ENCODE measurements at places on chromosomes 2 and 18.
A peak's percentile ranks its signal among the peaks of the same experiment; 100 is the strongest.

- no peak for DNase-seq
Measured at GRCh38 chr2:40034801-40035200, 255.7 kb upstream of the THUMPD2 start.

DNA sequence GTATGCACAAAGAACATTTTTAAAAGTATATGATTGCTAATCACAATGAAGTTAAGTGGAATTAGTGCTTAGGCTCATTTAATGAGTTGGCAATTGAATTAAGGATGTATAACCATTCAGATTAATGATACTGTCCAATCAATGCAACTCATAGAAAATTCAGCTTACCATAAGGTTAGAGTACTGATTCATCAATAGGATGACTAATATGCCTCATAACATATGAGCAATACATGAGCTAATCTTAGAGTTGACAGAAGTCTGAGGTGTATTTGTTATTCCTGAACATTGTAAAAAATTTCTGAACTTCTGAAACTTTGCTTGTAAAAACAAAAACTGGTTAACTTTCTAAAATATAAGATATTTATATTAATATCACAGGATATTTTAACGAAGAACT is 118.3 kb upstream of the NETO1 start:
- DNase-seq: no peak

GRCh38 chr2:23541503-23542229 is 156.7 kb downstream of the KLHL29 start:
- DNase-seq: peak; percentile 28

DNA sequence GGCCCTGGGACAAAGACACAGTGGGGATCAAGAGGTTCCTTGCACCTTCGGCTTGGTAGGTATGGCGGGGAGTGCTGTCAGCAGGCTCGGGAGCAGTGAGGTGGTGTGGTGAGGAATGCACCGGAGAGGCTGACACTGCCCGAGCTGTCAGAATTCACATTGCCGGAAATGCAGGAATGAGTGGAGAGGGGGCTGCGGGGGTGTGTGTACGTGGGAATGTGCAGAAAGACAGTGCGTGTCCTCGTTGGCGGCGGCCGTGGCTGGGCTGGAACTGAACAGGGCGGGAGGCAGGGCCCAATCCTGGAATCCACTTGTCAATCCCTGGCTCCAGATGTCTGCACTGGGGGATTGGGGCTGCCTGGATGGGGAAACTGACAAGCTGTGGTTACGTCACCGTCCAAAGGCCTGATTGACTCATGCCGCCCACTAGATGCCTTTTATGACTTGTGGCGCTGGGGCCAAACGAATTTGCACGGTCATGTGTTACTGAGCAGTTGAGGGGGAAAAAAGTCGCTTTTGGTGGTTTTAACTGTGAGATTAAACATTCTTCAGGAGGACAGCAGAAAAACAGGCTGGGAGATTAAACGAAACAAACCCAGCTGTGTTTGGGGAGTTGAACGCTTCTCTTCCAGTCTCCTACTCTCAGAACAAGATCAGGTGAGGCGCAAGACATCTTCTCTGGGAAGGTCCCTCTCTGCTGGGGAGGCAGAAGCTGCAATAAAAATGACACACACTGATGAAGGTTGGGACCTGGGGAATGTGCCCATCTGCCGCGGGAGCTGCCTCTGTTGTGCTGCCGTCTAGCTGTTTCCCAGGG is 189.4 kb upstream of the GLI2 start:
- DNase-seq: peak; percentile 96

GRCh38 chr2:188089901-188090300 is 201.8 kb upstream of the GULP1 start:
- DNase-seq: no peak

DNA sequence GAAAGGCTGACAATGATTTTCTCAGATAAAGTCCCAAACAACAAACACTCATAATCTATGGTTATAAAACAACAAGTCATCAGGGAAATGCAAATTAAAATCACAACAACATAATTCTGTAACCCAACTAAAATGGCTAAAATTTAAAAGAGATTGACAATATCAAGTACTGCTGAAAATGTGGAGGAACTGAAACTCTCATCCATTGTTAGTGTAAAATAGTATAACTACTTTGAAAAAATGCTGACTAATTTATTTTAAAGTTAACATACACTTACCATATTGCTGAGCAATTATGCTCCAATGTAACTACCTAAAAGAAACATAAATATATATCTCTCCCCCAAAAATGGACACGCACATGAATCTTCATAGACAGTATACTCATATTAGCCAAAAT is 245.9 kb upstream of the SPOPL start:
- DNase-seq: no peak

DNA sequence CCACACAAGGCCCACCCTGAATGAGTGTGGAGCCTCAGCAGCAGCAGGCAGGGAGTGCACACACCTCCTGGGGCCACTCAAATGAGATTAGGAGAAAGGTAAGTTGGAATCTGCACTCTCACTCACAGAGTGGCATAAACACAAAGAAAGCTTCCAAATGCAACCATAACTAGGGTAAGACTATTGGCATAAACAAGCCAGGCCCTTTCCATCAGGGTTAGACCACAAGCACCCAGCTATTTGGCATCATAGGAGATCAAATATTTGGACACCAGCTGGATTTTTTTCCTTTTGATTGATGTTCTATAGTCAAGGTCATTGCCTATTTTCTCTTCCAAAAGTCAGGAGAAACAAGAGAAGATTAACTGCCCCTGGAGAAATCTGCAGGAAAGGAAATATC is 471.5 kb downstream of the TXNL1 start:
- no peak for DNase-seq

- no peak for DNase-seq
Measured at GRCh38 chr18:57347784-57348183, 4.6 kb upstream of the ST8SIA3 start.

DNA sequence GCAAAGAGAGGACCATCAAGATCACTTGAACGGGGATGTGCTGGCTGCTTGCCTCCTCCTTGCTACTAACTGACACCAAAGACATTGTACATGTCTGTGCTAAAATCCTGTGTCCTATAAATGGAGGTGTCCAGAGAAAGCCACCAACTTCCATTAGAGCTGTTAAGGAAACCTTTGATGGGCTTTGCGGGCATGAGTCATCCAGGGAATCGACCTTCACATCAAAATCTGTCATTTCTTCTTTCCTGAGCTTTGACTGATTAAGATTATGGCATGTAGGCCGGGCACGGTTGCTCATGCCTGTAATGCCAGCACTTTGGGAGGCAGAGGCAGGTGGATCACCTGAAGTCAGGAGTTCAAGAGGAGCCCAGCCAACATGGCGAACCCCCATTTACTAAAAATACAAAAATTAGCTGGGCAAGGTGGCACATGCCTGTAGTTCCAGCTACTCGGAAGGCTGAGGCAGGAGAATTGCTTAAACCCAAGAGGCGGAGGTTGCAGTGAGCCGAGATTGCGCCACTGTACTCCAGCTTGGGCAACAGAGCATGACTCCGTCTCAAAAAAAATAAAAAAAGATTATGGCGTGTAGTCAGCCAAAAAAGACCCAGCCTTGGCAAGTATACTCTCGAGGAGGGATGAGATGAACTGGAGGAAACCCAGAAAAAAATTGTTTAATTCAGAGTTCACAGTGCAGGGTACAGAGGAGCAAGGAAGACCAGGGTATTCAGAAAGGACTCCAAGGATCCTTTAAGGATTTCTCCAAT is 115.8 kb downstream of the CABLES1 start:
- no peak for DNase-seq

DNA sequence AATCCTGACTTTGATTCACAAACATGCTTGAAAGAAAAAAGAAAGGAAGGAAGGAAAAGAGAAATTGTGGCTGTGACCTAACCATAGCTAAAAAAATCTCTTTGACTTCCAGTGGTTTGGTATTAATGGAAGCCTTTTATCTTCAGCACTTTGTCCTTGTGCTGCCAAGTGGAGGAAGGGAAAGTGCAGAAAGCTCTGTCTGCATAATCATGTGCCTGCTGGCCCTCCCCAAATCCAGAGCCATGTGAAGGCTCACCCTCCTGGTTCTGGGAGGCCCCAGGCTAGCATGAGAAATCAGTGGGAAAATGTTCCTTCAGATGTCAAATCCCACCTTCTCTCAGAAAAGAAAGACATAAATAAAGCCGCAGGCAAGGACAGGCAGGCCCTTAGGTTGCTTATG is 48.3 kb upstream of the BMPR2 start:
- DNase-seq: no peak

GRCh38 chr2:31161637-31162036 is 23.4 kb upstream of the GALNT14 start:
- DNase-seq: no peak

GRCh38 chr2:186205254-186205911 is 280.7 kb upstream of the ZC3H15 start:
- no peak for DNase-seq

- DNase-seq: no peak
Measured at GRCh38 chr18:48861181-48861708, 89.5 kb downstream of the SMAD7 start.

DNA sequence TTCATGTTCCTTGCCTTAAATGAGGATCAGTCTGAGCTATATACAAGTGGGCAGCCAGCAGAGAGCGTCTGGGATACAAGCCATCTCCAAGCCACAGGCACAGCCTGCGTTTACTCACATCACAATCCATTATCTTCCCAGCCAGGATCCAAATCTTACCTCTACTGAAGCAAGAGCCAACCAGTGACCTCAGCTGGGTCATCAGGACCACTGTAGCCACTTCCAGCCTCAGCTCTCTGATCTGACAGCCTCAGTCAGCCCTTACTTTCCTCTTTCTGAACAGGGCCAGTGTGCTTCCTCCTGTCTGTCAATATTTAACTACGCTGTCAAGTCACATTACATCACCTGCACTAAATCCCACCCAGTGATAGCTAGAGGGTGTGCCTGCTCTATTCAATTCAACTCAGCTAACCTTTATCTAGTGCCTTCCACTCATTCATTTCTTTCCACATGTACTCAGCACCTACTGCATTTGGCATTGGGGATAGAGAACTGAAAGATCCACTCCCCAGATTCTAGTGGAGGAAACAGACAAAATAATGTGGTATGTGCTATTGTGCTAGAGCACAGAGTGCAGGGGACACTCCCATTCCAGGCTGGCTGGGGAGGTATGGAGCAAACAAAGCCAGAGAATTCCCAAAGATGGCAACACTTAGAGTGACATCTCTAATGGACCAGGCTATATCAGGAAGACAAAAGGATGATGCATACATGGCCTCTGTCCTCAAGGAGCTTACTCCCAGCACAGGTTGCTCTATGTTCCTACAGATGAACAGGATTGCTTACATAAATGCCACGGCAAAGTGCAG is 146.5 kb downstream of the NCKAP5 start:
- peak; percentile 27 for DNase-seq

DNA sequence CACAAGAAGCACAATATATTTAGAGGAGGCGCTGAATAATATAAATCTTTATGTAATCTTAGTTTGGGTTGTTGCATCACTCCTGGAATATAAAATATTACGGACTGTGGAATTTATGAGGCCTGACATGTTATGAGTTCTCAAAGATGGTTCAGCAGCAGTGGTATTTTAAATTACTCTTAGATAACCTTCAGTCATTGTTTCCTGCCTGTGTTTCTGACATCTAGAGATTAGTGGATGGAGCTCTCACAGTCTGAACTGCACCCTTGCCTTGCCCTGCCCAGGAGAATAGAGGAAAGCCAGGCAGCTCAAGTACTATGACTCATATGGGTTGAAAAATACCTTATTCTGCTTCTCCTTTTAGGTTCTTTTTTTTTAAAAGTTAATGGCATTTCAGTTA is 70.0 kb downstream of the ACSL3 start:
- no peak for DNase-seq

DNA sequence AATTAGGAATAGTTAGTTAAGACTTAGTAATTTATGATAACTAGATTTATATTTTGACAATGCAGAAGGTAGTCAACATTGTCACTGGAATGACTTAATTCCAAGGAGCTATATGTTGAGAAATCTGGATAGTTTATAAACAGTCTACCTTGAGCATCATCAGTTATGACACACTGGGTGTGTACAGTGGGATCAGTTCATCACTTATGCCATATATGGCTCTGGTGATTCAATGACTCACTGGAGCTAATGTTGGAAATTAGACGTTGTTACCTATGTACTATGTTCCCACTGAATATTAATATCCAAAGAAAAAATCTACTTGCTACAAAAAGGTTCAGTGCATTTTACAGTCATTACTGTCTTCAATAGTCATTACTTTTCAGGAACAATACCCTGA is 34.0 kb upstream of the ITPRID2 start:
- DNase-seq: no peak

GRCh38 chr2:230010501-230010900 is 58.2 kb downstream of the SLC16A14 start:
- no peak for DNase-seq

GRCh38 chr2:192184349-192184748 is 10.4 kb downstream of the TMEFF2 start:
- no peak for DNase-seq

GRCh38 chr2:30580391-30580790 is 133.3 kb downstream of the LCLAT1 start:
- no peak for DNase-seq

- DNase-seq: no peak
Measured at GRCh38 chr2:120305937-120306490, 39.9 kb upstream of the INHBB start.

DNA sequence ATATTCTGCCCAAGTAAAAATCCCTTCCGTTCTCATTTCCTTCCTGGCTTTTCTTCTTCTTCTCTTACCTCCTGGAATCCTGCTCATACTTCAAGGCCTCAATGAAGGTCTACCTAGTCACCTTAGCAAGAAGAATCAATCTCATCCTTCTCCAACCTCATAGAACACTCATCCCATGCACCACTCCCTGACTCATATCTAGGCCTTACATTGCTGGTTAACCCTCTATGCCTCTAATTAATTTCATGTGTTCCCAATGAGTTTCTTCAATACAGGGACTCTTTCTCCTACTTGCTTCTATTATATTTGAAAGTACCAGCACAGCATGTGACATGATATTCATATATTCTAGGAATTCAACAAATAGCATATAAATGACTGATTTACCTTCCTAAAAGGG is 63.0 kb downstream of the BCL11A start:
- DNase-seq: no peak

GRCh38 chr18:48835745-48836170 is 115.0 kb downstream of the SMAD7 start:
- no peak for DNase-seq

- DNase-seq: no peak
Measured at GRCh38 chr2:7867867-7868266, 814.0 kb upstream of the ID2 start.

DNA sequence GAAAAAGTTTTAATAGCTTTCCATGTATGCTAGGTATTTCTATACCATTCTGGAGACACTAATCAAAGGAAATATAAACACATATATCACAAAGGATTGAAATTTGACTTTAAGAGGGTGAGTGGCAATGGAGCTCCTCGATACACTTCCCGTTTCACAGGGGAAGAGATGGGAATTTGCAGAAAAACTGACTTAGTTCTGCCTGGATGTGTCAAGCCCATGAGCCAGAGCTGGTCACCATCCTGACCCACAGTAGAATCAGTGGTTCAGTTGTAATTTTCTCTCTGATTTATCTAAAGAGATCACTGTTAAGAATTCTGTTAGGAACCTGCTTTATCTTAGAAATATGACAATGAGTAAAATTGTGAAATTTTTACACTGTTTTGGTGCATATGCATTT is 34.2 kb downstream of the PLCL1 start:
- no peak for DNase-seq

All from adipocyte (in vitro differentiated cells).